ENCODE measurements at places on chromosomes 4 and X.

GRCh38 chrX:14015294-14015693, 14.4 kb downstream of the GEMIN8 start:
- no peak for DNase-seq

- no peak for DNase-seq
These were observed 154.5 kb upstream of the ANK2 start for GRCh38 chr4:112894951-112895350.

DNA sequence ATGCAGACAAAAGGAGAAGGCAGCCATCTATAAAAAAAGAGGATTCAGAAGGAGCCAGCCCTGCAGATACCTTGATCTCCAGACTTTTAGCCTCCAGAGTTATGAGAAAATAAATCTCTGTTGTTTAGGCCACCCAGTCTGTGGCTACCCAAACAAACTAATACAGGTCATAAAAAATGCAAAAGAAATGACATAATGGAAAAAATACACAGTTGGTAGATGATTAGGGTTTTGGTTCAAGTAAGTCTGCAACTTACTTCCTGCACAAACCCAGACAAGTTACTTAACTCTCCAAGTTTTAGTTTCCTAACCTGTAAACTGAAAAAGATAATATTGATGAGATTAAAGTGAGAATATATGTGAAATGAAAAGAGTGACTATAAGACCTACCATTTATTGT, 11.3 kb downstream of the QDPR start:
- no peak for DNase-seq

DNA sequence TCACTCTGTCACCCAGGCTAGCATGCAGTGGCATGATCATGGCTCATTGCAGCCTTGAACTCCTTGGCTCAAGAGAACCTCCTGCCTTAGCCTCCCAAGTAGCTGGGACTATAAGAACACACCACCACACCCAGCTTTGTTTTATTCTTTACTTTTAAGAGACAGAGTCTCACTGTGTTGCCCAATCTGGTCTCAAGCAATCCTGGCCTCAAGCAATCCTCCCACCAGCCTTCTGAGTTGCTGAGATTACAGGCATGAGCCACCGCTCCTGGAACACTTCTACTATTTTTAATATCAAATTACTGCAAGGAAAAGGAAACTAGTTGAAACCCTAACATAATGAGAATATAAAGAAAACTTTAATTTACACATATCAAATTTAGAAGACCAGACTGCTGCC, 85.4 kb downstream of the FAM13A start:
- DNase-seq: no peak

- DNase-seq: no peak
These were observed 218.6 kb downstream of the SPCS3 start for GRCh38 chr4:176538217-176538925.

DNA sequence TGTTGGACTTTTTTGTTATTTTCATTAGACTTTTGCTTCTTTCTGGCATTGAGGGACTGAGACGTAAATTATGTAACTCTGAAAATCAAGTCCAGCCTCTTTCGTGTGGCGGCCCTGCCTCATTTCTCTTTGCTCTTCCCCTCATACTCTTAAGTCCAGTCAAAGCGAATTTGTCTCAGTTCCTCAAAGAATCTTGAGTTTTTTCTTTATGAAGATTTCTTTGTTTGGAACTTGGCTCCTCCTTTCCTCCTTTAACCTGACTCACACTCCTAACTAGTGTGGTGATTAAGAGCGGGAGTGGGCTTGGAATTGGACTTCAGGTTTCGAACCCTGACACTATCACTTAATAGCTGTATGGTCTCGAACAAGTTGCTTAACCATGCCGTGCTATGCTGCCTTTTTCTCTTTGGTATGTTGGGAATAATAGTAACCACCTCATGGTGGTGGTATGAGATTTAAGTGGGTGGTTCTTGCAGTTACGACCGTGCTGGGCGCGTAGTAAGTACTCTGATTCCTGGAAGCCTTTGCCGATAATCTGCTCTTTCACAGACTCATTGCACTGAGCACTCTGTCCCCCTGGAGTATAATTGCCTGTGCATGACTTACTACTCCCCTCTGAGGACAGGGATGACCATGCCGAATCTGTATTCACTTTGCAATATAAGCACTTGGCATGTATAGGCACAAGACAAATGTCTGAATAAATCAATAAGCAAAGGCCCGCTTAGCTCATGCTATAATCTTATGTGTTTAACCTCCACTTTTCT, 19.1 kb downstream of the FNIP2 start:
- DNase-seq: no peak

- DNase-seq: no peak
These were observed 25.1 kb upstream of the ANKRD50 start for GRCh38 chr4:124737619-124738018.

- no peak for DNase-seq
These were observed at the start of gene ITGB1BP2 for GRCh38 chrX:71301195-71301924. ITGB1BP2 (plus strand) TSS chrX:71301750; CDS start chrX:71301807, 57 bp downstream.

GRCh38 chr4:157225096-157225495, 4.6 kb downstream of the GRIA2 start:
- no peak for DNase-seq

DNA sequence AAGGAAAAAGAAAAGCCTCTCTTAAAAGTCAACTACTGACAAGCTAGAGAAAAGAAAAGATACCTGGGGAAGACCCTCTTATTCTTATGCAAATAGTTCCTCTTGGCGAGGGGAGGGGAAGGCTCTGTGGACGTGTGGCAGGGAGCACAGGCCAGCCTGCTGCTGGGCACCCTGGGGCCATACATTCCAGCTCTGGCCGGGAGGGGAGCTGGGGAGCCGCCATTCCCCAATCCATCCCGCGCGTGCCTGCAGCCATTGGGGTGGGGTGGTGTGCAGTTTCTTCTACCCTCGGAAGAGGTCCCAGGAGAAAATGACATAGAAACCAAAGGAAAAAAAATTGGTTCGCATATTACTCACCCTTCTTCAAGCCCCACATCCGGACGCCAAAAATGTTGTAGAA, 1496.4 kb downstream of the RPA4 start:
- no peak for DNase-seq

GRCh38 chr4:112818594-112818965, 181.6 kb downstream of the LARP7 start:
- DNase-seq: no peak

DNA sequence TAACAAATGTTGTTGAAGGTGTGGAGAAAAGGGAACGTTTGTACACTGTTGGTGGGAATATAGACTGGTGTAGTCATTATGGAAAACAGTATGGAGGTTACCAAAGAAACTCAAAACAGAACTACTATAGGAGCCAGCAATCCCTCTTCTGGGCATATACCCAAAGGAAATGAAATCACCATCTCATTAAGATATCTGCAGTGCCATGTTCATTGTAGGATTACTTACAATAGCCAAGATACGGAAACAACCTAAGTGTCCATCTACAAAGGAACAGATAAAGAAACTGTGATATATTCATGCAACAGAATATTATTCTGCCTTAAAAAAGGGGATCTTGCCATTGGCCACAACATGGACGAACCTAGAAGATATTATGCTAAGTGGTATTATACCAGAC, 22.2 kb downstream of the APBB2 start:
- no peak for DNase-seq

- no peak for DNase-seq
These were observed 35.5 kb downstream of the EREG start for GRCh38 chr4:74400395-74400794.

DNA sequence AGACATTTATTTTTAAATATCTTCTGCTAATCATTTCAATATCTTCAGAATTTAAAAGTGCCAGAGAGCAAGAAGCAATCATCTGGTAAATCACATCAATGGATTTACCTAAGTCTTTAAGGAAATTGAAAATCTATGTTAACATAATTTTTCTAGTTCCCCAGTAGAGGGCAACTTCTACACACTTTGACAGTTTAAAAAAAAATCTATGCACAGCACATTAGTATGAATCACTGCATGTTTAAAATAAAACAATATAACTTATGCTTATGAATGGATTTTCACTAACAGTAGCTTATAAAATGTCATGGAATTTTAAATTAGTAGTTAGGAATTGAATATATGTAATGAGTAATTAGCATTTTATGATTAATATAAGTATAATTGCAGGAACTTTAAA, 126.5 kb downstream of the REELD1 start:
- DNase-seq: no peak

DNA sequence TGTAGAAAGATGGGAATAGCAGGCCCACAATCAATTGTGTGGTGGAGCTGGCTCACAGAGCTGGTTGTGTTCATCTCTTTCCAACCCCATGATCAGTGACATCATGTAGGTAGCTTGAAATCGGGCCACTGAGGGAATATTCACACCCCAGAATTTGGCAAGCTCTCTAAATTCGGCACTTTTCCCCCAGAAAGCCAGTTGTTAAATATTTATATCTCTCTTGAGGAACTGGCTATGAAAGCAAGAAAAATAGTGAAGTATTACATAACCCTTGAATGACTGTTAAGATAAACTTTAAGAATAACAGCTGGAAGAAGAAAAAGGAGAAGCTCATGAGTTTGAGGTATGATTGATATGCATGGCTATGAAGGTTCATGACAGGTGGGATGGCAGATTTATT, 38.9 kb downstream of the GPRIN3 start:
- DNase-seq: no peak

- DNase-seq: peak; percentile 61
These were observed 18.2 kb downstream of the ELF4 start for GRCh38 chrX:130091980-130092522.

DNA sequence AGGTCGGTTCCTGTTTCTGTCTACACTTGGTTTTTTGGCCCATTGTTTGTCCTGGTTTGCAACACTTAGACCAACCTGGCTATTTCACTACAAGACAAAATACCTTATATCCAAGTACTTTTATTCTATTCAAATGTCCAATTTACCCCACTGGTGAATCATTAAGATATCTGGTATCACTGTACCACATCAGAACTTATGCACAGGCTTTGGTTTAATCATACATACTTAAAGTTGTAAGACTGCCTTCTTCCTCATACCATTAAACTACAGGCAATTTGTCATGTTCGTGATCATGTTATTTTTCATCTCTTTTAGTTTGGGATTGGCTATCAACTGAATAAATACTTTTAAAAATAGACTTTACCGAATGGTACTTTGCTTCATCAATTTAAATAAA, 53.0 kb upstream of the ATOH1 start:
- no peak for DNase-seq

Data from activated CD4-positive, alpha-beta T cell treated with anti-CD3 and anti-CD28 coated beads for 24 hours (primary cell).